ENCODE measurements at places on chromosomes 12 and 14.

DNA sequence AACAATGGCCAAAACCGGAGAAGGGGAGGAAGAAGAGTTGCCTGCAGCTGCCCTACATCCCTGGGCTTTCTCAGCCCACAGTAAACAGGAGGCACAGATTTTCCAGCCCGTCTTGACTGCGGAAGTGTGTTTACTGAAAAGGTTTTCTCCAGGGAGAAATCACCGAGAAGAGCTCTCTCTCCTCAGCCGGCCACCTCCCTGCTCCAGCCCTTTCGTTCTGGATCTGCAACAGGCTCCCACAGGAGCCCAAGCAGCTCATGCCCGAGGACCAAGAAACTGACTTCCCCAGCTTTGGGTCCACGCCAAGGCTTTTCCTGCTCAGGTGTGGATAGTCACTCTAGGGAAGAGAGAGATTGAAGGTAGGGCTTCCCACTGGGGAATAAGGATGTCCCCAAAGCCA, 61.7 kb downstream of the BCL11B start:
- DNase-seq = no peak

DNA sequence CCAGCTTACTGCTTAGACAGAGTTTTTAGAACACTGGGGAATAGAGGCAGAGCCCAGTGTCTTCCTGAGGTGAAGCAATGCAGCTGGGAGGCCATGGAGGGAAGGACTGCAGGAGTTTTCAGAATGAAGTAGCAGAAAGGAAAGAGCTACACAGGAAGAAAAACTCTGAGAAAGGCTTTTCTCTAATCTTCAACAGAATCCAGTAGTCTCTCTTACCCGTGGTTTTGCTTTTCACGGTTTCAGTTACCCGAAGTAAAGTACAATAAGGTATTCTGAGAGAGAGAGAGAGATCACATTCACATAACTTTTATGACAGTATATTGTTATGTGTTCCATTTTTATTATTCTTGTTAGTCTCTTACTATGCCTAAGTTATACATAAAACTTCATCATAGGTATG, 761.6 kb downstream of the BCL11B start:
- no peak for DNase-seq

DNA sequence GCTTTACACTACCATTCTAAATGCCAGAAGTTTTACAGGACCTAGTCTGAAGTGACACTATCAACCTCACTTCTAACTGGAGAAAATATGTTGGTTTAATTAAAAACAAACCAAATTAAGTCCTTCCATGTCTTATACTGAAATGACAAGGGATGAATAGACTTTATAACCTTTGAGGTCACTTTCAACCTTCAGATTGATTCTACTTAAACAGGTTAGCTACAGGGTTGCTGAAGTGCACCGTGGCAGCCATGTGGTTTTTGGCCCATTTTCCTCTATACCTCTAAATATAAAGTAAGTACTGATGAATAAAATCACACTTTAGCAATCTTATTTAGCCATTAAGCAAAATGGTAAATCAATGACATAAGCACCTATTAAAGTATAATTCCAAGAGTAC, 3.9 kb downstream of the SLC38A2 start:
- no peak for DNase-seq

GRCh38 chr12:38328306-38328895, 11.8 kb downstream of the ALG10B start:
- no peak for DNase-seq

GRCh38 chr14:61395115-61395725, 73.8 kb downstream of the PRKCH start:
- no peak for DNase-seq

DNA sequence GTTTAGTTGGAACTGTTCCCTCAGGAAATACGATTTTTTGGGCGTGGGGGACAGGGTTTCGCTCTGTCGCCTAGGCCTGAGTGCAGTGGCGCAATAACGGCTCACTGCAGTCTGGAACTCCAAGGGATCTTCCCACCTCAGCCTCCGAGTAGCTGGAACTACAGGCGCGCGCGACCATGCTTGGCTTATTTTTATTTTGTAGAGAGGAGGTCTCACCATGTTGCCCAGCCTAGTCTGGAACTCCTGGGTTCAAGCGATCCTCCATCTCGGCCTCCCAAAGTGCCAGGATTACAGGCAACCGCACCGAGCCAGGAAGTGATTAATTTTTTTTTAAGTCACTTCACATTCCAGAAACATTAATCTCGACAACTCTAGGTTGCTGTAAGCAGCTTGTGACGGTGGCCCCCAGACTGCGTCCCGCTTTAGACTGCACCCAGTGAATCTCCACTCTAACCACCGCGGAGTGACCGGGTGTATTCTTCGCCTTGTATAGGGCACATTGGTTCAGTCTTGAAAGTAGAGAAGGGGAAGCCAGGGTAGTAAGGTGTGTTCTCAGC, 830 bp upstream of the MIS18BP1 start:
- no peak for DNase-seq

DNA sequence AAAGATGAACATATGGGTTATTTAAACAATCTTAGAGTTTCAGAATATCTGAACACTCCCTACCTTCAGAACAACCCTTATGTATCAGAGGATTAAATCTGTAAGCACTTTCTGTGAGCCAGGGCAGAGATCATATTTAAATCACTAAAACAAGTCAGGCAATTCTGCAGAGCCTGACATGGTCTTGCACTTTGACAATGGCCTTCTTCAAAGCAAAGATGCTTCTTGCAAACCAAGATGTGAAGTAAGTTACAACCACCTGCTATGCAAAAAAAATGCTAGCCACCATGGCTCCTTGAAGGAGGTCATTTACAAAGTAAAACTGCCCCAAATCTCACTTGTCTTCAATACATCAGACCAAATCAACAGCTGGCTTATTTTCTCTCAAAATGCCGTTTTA, 3.2 kb downstream of the PPP1CC start:
- DNase-seq = no peak

DNA sequence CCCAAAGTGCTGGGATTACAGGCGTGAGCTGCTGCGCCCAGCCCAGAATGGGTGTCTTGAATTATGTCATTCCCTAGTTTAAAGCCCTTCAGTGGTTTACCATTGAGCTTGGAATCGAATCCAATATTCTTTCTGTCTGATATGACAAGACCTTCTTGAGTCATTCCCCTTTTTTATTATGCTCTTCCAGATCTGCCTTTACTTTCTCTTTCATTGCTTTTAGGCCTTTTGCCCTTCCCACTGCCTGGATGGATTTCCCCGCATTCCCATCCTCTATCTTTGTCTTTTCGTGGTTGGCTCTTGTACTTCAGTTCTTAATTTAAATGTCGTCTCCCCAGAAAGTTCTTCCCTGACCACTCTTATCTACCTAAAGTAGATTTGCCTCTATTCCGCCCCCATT, 1.6 kb downstream of the TRAFD1 start:
- no peak for DNase-seq

GRCh38 chr12:45547822-45548221, 181.7 kb upstream of the ARID2 start:
- no peak for DNase-seq

- DNase-seq = no peak
These were observed 21.1 kb downstream of the PLEKHG3 start for GRCh38 chr14:64725261-64725815.

GRCh38 chr14:69493791-69494190, 9.3 kb downstream of the PLEKHD1 start:
- no peak for DNase-seq

DNA sequence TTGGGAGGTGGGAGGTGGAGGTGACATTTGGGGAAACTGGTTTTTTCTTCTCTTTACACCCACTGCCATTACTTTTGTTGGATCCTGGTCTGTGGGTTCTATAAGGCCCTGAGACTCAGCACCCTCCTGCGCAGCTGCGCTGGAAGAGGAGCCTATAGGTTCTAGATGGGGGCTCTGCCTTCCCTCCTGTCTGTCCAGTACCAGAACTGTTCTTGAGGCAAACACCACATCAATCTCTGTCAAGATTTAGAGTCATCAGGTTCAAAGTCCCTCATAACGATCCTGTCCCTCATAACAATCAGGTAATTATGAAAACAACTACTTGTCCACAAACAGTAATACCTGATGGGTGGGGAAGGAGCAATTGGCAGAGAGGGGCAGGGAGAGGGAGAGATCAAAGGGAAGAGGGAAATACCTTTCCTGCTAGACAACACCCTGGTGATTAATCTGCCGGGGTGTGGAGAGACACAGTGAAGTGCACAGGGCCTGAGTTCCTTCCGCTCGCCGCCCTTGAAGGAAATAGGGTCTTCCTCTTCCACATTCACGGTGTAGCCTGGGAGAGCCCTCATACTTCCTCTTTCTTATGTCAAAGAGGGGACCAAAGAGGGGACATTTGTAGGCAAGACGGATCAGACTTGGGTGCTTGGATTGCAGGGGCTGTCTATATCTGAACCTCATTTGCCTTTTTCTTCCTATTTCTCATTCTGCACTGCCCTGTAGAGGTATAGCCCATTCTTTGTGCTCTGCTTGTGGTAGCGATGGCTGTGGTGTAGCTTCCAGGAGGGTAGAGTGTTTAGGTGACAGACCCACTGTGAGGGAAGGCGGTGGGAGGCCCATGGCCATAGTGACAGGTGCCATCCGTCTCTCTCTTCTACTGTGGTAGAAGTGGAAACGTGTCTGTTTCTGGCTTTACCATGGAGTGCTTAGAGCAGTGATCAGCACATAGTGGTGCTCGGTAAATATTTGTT, 12.6 kb downstream of the GPRC5A start:
- DNase-seq = no peak

DNA sequence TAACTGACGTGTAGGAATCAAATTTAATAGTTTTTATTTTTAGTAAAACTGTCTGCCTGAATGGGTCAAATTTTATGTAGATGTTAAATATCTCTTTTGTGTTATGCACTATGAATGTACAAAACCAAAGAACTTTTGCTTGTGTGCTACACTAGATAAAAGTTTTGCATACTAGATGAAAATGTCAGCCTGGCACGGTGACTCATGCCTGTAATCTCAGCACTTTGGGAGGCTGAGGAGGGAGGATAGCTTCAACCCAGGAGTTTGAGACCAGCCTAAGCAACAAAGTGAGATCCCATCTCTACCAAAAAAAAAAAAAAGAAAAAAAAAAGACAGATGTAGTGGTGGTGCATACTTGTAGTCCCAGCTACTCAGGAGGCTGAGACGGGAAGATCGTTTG, 11.1 kb downstream of the AEBP2 start:
- no peak for DNase-seq

DNA sequence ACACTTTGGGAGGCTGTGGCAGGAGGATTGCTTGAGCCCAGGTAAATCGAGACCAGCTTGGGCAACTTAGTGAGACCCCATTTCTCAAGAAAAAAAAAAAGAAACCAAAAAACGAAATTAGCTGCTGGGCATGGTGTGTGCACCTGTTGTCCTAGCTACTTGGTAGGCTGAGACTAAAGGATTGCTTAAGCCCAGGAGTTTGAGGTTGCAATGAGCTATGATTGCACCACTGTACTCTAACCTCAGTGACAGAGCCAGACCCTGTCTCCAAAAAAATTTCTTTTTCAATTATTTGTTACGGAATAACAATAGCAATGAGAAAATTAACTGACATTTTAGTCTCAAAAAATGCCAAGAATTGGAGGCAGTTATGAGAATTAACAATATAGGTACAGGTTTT, 128.0 kb downstream of the CCDC91 start:
- no peak for DNase-seq

- DNase-seq = no peak
These were observed 66.3 kb upstream of the EEA1 start for GRCh38 chr12:92995258-92995903.

- no peak for DNase-seq
These were observed 13.5 kb downstream of the PSMA3 start for GRCh38 chr14:58258156-58258555.

GRCh38 chr12:11814374-11814773, 164.9 kb downstream of the ETV6 start:
- peak; percentile 12 for DNase-seq
